ENCODE measurements at places on chromosomes 1 and 21.

GRCh38 chr1:204320382-204320804 is 39.3 kb downstream of the PLEKHA6 start:
- no peak for DNase-seq

DNA sequence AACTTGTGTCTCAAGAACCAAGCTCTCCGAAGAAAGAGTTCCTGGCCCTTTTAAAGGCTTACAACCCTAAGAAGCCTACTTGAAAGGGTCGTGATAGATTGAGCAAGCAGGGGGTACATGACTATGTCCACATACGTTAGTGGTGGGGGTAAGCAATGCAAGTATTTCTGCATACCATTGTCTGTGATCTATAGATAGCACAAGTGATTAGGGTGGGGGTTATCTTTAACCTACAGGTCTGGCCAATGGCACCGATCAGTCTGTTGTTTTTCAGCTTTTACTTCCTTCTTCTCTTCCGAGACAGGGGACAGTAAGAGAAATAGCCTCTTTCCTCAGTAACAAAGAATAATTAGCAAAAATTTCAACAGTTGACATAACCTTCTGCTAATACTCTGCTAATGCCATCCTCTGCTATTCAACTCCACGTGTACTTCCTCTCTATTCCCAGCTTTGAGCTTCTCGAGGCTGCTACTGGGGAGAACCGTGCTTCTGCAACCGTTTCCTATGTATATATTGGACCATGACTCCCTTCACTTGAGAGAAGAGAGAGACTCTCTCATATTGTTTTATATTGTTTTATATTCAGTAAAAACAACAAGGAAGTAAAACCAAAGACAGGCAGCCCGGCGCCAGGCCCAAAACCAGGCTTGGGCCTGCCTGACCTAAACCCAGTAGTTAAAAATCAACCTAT is 727.7 kb upstream of the NCAM2 start:
- DNase-seq, result no peak

DNA sequence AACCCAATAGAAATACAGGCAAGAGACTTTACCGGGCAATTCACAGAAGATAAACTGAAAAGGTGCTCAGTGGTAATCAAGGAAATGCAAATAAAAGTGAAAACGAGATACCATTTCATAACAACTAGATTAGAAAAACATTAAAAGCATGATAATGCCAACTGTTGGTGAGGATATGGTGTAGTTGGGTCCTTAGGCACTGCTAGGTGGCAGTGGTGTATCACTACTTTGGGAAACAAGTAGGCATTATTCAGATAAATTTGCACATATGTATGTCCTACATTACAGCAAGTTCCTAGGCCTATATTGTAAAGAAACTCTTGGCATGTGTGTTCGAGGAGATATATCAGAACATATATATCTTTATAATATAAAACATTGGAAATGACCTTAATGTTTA is 31.0 kb downstream of the AZIN2 start:
- no peak for DNase-seq

DNA sequence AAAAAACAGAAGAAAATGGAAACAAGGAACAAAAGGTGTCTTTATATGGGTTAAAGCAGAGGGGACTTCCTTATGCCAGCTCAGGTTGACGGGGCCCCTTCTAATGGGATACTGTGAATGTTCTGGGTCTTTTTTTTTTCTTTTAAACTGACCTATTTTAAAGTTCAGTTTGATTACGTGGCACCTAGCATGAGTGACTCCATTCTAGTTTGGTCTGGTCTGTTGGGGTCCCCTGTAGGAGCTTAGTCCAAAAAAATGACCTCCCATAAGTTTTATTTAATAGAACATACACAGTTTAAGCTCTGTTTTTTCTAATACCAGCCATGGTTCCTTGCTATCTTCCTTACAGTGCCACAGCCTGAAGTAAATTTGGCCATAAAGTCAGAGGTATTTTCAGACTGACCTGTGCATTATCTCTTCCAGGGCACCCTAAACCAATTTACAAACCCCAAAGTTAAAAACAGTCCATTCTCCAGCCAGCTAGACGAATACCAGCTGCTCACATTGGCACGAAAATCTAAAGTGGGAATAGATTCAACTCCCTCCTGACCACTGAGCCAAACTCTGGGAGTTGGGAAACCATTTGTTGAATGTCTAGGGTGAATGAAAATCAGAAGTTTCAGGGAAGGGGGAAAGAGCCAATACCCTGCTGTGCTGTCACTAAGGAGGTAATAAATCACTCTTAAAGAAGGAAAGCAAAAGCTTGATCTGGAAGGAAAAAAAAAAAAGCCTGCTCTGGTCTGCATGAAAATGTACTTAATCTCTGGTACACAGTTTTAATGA is 42.4 kb downstream of the AKNAD1 start:
- DNase-seq, result no peak

GRCh38 chr1:234234199-234234598 is 139.1 kb upstream of the COA6 start:
- no peak for DNase-seq

GRCh38 chr1:201584471-201585092 is 45.7 kb downstream of the NAV1 start:
- DNase-seq, result no peak

DNA sequence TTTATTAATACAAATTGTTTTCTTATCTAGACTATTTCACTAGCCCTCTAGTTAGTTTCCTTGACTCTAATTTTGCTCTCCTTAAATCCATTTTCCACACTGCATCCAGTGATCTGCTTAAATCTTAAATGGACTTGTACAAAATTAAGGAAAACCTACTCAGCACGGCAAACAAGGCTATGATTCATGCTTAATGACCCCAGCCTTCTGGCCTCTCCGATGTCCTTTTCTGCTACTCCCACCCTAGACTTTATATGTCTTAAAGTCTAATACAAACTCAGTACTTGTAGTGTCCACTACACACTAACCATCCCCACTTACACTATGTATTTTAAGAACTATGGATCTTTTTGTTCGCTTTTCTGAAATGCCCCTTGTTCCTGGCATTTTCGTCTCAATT is 2.2 kb downstream of the TMED5 start:
- no peak for DNase-seq

GRCh38 chr1:173150795-173151194 is 56.3 kb downstream of the TNFSF4 start:
- DNase-seq, result no peak

DNA sequence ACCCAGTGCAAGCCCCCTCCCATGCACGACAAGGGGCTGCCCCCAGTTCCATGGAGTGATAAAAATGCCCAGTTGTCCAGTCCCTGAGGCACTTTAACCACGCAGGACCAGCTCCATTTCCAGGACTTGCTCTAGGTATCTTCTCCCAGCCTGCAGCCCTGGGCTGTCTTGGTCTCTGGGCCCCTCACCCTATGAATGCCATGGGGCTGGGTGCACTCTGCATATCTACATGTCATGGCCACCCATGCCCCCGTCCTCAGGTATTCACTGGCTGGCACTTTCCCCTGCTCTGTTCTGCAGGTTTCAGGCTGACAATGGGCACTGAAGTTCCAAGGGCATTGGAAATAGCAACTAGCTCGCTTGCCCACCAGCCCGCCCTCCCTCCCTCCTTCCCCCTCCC is 19.6 kb upstream of the C1orf174 start:
- no peak for DNase-seq

DNA sequence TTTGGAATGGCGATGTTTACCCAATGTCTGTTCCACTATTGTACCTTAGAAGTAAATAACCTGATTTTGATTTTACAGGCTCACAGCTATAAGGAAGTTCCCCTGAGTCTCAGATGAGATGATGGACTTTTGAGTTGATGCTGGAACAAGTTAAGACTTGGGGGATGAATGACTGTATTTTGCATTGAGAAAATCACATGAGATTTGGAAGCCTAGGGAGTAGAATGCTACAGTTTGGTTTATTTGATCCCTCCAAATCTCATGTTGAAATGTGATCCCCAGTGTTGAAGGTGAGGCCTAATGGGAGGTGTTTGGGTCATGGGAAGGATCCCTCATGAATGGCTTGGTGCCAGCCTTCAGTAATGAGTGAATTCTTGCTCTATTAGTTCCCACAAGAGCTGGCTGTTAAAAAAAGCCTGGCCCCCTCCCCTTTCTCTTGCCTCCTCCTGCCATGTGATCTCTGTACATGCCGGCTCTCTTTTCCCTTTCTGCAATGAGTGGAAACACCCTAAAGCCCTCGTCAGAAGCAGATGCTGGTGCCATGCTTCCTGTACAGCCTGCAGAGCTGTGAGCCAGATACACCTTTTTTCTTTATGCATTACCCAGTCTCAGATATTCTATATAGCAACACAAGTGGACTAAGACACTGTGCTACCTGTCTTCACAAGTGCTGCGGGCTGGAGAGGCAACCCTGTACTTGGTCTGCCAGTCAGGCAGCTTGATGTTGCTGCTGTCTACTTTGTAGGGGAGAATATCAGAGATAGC is 77.0 kb upstream of the TLR5 start:
- no peak for DNase-seq

GRCh38 chr1:15007368-15007767 is 146.2 kb upstream of the TMEM51 start:
- no peak for DNase-seq

DNA sequence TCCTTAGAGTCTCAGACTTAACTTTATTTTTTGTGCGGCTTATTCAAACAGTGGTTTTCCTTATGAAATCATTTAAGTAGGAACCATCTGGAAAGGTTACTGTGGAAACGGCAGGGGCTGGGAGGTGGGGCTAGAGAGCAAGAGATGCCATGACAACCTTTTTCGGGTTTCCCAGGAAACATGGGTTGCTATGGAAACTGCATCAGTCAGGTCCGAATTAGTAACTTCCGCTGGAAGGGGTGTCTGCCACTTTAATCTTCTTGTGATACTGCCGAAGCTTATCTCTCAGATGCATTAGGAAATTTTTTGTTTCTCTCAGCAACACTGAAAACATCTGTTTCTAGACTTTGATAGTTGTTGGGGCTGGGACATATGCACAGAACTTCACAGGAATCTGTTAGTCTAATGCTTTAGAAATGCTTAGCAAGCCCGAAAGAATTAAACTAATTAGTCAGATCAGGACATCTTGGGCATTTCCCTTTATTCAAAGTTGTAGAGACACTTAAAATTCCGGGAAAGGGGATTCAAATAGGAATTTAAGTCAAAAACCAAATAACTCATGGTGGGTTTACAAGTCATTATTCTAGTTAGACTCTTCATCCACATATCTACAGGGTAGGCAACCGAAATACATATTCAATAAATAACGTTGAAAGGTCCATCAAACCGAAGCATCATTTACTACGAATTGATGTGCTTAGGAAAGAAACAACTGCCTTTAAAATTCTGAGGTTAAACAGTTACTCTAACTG is 2.6 kb downstream of the KCNA3 start:
- DNase-seq, result no peak

- no peak for DNase-seq
Observed at GRCh38 chr21:36155603-36156338, 853 bp upstream of the DOP1B start.

DNA sequence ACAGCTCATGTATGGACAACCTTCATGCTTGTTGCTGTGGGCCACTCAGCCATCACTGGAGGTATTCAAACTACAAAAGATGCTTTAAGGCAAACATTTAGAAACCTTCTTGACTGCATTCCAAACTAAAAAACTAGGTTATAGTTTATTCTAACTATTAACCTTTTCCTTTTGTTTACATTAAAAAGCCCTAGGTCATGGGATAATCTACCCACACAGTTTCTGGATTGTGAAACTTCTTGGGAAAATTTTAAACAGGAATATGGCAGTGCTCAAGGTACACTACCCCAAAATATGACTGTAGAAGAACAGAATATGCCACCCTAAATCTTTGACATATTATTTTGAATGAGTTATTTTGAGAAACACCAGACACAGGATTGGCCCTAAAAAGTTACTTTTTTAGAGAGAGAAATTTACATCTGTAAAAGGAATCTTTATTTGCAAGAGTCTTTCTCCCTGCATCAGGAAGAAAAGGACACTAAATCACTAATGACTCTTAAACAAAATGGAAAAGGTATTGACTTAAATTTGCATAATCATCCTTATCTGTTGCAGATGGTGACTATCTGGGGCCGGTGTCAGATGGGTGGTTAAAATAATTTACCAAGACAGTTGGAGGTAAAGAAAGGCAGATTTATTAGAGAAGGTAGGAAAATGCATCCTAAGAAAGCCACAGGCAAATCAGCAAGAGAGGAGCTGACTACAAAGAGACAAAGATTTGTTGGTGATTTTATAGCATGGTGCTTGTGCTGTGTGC is 25.1 kb upstream of the NUF2 start:
- DNase-seq, result no peak

- no peak for DNase-seq
Observed at GRCh38 chr1:50106095-50106761, 2.5 kb upstream of the ELAVL4 start.

DNA sequence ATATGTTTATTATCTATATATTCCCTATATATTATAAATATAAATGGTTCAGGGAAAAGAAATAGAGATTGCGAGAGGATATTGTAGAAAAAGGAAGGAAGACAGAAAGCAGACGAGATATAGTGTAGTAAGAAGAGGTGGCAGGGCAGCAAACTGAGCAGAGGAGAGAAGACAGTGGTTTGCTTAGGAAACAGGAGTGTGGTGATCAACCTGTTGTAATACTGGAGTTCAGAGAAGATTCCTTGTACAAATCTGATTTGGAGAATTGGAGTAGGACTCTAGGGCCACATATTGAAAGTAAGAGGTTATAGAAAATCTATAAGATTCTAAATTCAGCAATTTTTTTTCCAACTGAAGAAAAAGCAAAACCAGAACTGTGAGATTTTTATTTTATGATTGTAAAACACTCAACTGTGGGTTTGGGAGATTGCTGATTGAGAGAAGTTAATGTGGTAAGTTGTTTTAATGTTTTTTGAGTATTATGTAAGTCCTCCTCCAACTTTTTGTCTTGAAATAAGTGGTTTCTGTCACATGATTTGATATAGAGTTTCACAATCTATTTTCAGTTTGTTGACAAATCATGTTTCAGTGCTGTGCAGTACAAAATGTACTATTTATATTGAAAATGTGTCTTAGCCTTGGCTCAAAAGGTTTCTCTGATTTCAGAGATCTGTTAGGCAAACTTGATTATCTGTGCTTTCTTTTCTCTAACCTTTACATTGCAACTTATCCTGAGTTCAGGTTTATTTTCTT is 9.6 kb upstream of the AMY2B start:
- DNase-seq, result peak; percentile 5

- no peak for DNase-seq
Observed at GRCh38 chr1:32073299-32074229, 825 bp downstream of the TMEM39B start.

DNA sequence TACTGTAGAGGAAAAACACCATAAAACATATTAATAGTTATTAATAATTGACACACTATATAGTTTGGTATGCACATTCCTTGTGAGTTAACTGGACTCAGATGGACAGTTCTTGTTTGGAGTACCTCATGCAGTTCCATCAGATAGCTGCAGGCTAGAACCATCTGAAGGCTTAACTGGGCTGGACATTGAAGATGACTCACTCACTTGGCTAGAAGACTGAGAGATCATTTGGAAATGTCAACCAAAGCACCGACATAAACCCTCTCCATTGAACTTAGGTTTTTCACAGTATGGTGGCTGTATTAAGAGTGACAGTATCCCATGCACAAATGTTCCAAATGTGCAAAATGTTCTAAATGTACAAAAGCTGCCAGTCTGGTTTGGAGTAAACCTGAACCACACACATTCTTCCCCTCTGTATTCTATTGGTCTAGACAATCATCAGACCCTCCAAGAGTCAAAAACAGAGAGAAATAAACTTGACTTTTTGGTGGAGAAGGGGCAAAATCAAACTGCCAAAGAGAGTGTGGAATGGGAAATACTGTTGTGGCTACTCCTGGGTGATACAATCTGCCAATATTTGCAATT is 708.4 kb downstream of the KCNT2 start:
- no peak for DNase-seq

All from SIG-M5 (cell line).